ENCODE measurements at places on chromosomes 13 and 19. TPM values are rescaled to one million over a fixed set of nuclear protein-coding genes. Genes with fewer than 3 reads are reported as not detected.

Gene ZNF554
- total RNA-seq, result 4.7 TPM

Gene ANGPTL8
- not detected for total RNA-seq

Gene ATP4B
- not detected for total RNA-seq

Gene PLK5
- total RNA-seq, result not detected

Gene CAMSAP3
- 63.3 TPM for total RNA-seq

Gene PRR22
- total RNA-seq, result 21.3 TPM

Gene ACP5
- 16.5 TPM for total RNA-seq

Gene ZNF541
- total RNA-seq, result not detected

Gene ONECUT3
- not detected for total RNA-seq

Gene GPR180
- 5.0 TPM for total RNA-seq

Gene SIX5
- 11.5 TPM for total RNA-seq

Gene C2CD4C
- total RNA-seq, result not detected

Gene SMIM44
- total RNA-seq, result 5.4 TPM

Gene KL
- 6.6 TPM for total RNA-seq

Gene LGALS4
- total RNA-seq, result 2,847 TPM

Gene ZNF442
- 1.2 TPM for total RNA-seq

Gene HRC
- 0.76 TPM for total RNA-seq

Gene GRIK5
- total RNA-seq, result 7.4 TPM

Gene FCAR
- not detected for total RNA-seq

Gene DPY19L3
- total RNA-seq, result 39.4 TPM

Gene FFAR2
- total RNA-seq, result 0.80 TPM

All from Peyer's patch (tissue), 4 donors.